ENCODE measurements at places on chromosomes 5 and 9. TPM values are rescaled to one million over a fixed set of nuclear protein-coding genes. Genes with fewer than 3 reads are reported as not detected.

ODF2 gene
- total RNA-seq, result 16.1 TPM

- DNase-seq, result no peak
Measured at GRCh38 chr9:137325799-137326198, 23.7 kb upstream of the NRARP start.

DNA sequence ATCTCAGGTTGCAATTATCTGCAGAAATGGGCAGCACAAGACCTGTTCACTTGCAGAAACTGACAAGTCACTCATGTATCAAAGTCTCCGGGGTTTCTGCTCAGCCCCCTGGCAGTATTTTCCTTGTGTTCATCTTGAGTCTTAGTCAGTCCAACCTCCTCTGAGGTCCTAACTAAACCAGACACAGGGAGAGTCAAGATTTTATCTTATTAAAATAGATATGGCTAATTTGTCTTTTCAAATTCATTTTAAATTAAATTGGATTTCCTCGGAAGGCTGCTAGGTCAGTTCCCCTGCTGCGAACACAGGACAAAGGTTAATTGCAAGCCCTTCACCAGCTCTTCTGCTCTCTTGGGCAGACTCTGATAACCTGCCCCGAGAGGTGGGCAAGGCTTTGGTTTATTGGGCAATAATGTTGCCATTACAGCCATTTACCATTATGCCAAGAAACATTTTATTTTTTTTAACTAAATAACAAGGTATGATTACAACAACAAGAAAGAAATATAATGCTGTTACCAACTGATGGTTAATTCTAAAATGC lies 103.5 kb downstream of the MAPKAP1 start:
- DNase-seq, result no peak

NOXA1 gene
- 4.8 TPM for total RNA-seq

- no peak for DNase-seq
Measured at GRCh38 chr9:5851445-5851844, 18.5 kb upstream of the ERMP1 start.

AFAP1L1 gene
- total RNA-seq, result 6.6 TPM

GRCh38 chr5:3033033-3033755 lies 281.7 kb upstream of the IRX2 start:
- DNase-seq, result no peak

NEUROG1 gene
- total RNA-seq, result not detected

DNA sequence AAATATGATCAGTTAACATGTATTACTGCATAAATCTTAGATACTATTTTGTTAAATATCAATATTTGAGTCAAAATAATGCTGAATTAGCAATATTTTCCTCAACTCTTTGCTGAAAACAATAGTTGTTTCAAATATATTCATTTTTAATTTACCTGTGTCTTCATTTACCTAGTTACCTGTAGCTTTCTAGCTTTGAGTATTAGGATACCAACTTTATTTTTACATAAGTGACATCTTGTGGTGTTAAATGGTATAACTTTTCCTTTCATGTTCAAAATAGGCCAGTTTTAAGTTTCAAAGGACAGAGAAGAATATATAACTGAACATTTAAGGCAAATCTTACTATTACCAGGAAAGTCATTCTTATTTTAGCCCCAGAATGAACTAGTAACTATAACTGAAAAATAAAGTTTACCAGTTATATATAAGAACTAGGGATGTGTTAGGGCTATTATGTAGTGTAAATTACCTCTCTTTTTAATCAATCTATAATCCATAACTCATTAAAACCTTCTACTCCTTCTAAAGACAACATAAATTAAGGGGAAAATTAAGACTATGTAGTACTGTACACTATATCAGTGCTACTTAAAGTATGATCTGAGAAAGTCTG lies 25.3 kb downstream of the AP3B1 start:
- DNase-seq, result no peak

- DNase-seq, result no peak
Measured at GRCh38 chr9:114954956-114955582, 24.7 kb upstream of the TNFSF8 start.

- no peak for DNase-seq
Measured at GRCh38 chr5:175337680-175338079, 106.3 kb downstream of the DRD1 start.

ANKRD34B gene
- total RNA-seq, result 0.07 TPM

DNA sequence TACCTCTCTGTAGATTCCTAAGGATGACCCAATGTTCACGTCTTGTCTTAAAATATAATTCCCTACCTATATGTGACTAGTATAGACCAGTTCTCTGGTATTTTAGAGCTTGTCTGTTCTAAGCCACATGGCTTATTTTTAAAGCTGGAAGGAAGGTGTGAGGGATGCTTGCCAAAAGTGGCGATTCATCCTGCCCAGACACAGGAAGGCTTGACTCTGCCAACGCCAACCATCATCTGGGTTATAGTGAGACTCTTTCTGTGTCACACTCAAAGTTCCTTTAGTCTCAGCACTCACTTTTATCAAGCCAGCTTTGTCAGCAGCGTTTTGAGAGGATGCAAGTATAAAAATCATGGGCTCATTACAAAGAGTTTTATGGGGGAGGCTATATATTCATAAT lies 500.0 kb downstream of the PTPRD start:
- no peak for DNase-seq

SPATA31D4 gene
- total RNA-seq, result not detected

GRCh38 chr9:36401164-36401740 lies 1.2 kb upstream of the RNF38 start:
- DNase-seq, result no peak

GRCh38 chr9:69760278-69760610 lies 433 bp upstream of the PTAR1 start:
- no peak for DNase-seq

DNA sequence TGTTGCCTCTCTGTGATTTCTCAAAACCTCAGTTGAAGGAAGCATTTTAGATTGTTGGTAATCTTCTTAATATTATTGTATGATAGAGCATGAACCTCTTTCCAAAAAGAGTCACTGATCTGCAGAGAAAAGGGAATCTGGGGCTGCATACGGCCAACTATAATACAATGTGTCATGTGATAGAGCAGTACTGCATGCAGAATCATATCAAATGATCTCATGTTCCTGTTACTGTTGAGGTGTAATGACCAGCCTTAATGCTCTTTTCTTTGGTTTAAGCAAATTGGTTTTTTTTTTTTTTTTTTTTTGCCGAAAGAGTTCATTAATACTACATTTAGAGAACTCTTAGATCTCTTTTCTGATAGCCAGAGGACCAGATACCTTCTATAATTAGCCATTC lies 12.9 kb upstream of the MSMP start:
- no peak for DNase-seq

LVRN gene
- total RNA-seq, result not detected

DNA sequence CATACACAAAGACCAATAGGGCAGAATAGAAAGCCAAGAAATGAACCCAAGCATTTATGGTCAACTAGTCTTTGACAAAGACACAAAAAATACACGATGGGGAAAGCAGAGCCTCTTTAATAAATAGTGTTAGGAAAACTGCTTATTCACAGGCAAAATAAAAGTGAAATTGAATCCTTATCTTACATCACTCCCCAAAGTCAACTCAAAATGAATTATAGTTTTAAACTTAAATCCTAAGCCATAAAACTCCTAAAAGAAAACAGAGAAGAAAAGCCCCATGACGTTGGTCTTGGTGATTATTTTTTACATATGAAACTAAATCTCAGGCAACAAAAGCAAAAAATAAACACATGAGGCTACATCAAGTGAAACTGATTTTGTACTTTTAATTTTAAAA lies 46.8 kb downstream of the CHSY3 start:
- DNase-seq, result no peak

DNA sequence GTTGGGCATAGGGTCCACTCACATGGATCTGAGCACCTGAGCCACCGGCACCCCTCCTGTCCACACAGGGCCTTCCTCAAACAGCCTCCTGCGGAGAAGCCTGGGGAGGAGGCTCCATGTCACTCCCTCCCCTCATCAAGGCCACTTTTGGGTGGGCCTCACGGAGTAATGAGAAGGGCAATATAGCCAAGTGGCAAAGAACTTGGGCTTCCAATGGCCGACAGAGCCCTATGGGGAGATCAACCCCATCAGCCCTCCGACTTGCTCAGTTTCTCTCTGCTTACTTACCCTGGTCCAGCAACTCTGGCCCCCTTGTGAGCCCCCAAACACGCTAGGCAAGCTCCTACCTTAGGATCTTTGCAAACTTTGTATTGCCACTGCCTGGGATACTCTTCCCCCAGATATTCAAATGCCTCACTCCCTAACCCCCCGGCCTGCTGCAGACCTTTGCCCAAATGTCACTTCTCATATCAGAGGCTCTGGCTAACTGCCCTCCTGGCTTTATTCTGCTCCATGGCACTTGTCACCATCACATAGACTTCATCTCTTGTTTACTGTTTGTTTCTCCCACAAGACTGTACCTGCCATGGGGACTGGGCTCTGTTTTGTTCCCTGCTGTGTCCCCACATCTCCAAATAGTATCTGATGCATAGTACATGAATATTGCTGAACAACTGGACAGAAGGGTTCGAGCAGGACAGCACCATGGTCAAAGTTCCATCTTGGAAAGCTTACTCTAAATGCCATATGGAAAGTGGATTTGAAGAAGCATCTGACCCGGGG lies 220.8 kb downstream of the FSTL4 start:
- DNase-seq, result no peak

- no peak for DNase-seq
Measured at GRCh38 chr5:8254674-8255073, 385.7 kb downstream of the MTRR start.

S100Z gene
- not detected for total RNA-seq

MAMDC4 gene
- 27.9 TPM for total RNA-seq

GRCh38 chr5:64487283-64487682 lies 18.5 kb upstream of the RGS7BP start:
- DNase-seq, result no peak

GRCh38 chr9:134356496-134357470 lies 30.5 kb downstream of the RXRA start:
- DNase-seq, result no peak

GRCh38 chr9:69207503-69207902 lies 33.4 kb downstream of the TJP2 start:
- no peak for DNase-seq

CD180 gene
- total RNA-seq, result 0.44 TPM

FGD3 gene
- total RNA-seq, result 2.4 TPM

PPP3R2 gene
- not detected for total RNA-seq

PCDHA3 gene
- total RNA-seq, result 0.07 TPM

- DNase-seq, result no peak
Measured at GRCh38 chr5:158789441-158789840, 310.3 kb downstream of the EBF1 start.

DNA sequence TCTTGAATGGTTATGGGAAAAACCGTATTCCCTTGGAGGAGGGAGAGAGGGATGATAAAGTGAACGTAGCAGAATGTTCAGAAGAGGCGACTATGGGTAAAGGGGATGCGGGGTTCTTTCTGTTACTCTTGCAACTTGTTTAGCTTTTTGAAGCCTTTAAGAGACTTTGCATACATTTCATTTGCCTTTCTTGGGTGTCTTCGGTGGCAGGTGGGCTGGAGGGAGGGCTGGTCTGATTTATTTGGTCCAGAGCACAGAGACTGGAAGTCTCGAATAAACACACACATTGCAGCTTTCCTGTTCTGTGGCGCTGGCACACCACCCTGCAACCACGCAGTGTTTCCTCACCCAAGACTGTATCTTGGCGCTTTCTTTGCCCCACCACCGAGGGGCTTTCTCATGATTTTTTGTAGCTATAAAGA lies 23.2 kb downstream of the TTF1 start:
- no peak for DNase-seq

DNA sequence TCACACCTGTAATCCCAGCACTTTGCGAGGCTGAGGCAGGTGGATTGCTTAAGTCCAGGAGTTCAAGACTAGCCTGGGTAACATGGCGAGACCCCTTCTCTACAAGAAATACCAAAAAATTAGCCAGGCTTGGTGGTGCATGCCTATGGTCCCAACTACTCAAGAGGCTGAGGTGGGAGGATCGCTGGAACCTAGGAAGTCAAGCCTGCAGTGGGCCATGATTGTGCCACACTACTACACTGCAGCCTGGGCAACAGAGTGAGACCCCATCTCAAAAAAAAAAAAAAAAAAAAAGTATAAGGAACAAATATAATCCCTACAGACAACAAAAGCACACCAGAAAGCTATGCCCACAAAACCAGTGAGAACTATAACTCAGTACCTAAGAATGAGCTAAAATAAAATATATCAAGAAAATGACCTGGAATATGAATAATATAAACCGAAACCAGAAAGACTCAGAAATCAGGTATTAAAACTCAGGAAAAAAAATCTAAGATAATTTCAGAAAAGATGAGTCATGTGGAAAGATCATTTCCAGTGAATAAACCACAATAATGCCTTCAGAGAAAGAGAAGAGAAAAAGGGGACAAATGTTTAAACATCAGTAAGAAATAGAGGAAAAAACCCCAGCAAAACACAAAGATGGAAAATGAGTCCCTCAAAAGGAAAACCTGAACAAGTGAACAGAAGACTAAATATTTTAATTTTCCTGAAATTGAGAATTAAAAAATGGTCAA lies 57.4 kb downstream of the GOLPH3 start:
- no peak for DNase-seq

PCDHGA7 gene
- total RNA-seq, result 0.66 TPM

EDIL3 gene
- 0.68 TPM for total RNA-seq

- DNase-seq, result no peak
Measured at GRCh38 chr9:87107072-87107471, 159.8 kb upstream of the GAS1 start.

DNA sequence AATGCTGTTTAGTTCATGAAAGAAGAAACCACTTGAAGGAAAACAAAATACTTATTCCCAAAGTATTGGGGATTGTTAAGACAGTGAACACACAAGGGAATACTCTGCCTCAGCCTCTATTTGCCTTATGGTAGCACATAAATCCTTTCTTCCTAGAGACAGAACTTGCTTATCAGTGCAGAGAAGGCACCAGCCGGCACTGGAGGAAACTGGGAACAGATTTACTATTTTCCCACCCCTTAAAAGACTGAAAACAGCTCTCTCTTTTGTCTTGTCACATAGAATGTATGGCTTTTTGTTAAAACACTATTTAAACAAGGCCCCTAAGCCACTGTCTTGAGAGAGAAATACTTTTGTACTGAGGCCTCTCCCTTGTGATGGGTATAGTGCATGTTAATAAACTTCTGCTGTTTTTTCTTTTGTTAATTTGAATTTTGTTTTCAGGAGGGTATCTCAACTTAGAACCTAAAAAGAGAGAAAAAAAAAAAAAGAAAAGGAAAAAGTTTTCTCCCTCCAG lies 40.7 kb upstream of the EDIL3 start:
- no peak for DNase-seq

DNA sequence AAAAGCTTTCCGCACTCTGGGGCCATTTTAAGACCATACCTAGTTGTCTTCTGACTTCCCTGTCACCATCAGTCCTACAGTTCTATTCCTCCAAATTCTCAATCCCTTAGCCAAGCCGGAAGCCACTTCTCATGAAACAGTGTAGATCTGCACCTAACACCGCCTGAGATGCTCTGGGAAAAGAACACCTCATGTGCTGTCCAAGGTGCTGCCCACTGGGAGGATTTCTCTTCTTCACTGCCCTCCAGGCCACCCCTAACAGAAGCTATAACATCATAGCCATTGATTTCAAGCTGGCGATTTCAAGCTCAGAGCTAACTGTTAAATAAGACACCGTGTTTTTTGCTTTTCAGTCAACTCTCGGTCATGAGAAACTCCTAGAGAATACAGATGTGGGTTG lies 559.3 kb downstream of the CCDC171 start:
- DNase-seq, result no peak

- no peak for DNase-seq
Measured at GRCh38 chr5:91830361-91830953, 447.3 kb upstream of the ARRDC3 start.

Measured in right lobe of liver (tissue), 6 donors.